ENCODE measurements at places on chromosomes 16 and 17.

DNA sequence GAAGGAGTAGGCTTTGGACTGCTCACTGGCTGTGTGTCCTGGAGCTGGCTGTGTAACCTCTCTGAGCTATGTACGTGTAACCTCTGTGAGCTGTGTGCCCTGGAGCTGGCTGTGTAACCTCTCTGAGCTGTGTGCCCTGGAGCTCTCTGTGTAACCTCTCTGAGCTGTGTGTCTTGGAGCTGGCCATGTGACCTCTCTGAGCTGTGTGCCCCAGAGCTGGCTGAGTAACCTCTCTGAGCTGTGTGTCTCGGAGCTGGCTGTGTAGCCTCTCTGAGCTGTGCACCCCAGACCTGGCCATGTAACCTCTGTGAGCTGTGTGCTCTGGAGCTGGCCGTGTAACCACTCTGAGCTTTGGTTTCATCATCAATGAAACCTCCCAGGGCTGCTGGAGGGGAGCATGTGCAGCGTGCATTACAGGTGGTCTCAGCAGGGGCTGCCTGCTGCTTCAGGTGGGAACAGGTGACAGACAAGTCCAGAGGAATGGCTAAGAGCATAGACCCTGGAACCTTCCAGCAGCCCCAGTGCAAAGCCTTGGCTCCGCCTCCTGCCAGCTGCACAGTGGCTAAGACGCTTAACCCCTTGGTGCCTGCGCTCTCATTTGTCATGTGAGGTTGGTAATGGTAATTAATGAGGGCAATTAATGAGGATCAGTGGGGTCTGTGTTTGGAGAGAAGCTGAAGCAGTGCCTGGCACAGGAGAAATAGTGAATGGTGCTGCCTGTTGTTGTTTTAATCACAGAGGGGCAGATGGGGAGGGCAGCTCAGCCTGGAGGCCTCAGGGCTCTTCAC is 86.7 kb downstream of the KATNIP start:
- DNase-seq: no peak

- DNase-seq: no peak
Observed at GRCh38 chr16:21634216-21634615, 18.2 kb downstream of the IGSF6 start.

DNA sequence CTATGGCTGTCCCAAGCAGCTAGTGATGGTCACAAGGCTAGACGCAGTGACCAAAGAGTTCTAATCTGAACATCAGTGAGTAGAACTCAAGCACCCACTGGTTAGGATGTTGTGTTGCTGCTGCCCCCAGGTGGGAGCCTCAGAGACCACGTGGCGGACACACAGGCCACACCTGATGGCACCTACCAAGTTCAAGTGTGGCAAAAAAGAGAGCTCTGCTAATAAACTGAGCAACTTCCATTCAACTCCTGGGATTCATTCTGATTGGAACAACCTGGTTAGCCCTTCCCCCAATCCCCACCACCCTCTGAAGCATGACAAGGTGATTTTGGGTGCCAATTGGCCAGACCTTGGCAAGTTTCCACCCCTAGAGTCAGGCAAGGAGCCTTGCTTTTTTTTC is 3.5 kb upstream of the LCMT1 start:
- DNase-seq: peak; percentile 56

- peak; percentile 85 for DNase-seq
Observed at GRCh38 chr16:30407102-30407803, at the start of gene ZNF771. Gene ZNF771, plus strand, starts transcription at chr16:30407606. Its CDS starts 448 bp downstream, at chr16:30408054.

GRCh38 chr17:14080847-14081251 is 11.5 kb downstream of the COX10 start:
- no peak for DNase-seq

GRCh38 chr16:88533381-88533917 is 36.8 kb upstream of the ZC3H18 start:
- DNase-seq: no peak

- no peak for DNase-seq
Observed at GRCh38 chr16:52553322-52553721, 6.4 kb upstream of the TOX3 start.

- DNase-seq: no peak
Observed at GRCh38 chr16:2609827-2610470, 72.1 kb downstream of the PDPK1 start.

DNA sequence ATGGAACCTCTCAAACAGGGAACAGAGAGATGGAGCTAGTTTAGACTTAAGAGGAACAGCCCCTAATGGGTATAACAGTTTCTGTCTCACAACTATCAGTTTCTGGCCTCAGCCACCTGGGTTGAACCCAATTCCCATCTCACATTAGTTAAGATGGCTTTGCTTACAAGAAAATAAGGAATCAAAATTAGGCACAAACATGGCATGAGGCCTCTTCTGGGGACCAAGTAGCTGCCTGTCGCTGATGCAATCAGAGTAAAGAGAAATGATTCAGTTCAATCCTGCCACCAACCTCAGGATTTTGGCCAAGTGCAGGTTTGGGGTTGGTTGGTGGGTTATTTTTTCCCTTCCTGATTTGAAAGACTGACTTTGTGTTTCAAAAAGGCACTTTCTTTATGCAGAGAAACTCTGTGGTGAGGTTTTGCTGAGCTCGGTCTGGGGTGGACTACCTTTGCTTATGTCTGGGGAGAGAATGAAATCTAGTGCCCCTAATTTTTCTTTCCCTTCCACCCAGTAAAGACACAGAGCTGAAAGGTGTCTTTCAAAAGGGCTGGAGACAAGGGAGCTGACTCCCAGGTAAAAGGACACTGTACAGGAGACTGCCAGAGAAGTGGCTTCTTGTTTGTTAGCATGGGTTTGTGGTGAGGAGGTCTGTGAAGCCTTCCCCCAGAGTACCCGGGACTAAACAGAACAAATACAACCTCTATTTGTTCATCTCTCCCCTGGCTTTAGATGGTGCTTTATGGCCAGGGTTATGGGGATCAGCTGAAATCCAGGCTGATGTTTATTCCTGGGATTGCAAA is 44.8 kb upstream of the NFAT5 start:
- no peak for DNase-seq

DNA sequence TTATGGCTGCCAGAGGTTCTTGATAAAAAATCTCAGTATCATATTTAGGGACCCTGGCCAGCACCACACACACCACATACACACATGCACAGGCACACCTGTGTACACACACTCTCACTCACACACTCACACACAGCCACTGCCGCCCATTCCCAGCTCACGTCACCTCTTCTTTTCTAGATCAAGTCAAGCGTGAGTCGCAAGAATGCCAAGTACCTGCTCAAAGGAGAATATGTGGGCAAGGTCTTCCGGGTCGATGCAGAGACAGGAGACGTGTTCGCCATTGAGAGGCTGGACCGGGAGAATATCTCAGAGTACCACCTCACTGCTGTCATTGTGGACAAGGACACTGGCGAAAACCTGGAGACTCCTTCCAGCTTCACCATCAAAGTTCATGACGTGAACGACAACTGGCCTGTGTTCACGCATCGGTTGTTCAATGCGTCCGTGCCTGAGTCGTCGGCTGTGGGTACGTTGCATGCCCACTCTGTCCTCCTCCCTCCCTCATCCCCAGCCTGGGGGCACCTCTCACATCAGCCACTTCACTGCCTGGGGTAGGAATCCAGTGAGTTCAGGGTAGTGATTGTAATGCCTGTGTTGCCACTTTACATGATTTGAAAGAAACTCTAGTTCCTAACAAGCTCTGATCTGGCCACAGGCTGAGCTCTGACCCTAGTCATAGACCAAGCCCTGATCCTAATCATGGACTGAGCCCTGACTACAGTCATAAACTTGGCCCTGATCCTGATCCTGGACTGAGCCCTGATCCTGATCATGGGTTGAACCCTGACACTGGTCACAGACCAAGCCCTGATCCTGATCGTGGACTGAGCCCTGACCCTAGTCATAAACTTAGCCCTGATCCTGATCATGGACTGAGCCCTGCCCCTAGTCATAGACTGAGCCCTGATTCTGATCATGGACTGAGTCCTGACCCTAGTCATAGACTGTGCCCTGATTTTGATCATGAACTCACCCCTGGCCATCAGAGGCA is 20.4 kb downstream of the CDH5 start:
- DNase-seq: no peak

DNA sequence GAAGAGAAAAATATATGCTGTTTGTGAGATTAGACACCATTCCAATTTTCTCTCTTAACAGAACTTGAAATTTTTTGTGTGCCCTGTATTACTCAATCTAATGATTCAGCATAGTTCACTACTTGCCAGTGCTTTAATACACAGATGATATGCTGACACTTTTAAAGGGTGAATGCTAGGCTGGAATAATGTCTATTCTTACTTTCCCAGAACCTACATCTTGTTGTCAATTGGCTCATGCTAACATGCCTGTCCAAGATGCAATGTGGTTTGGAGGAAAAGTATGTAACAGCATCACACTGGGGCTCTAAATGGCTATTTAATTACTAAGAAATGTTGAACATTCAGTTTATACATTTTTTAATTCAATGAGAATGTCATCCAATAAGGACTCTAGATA is 7.6 kb upstream of the MAP2K6 start:
- DNase-seq: no peak
